ENCODE measurements at places on chromosomes 12 and 14.

GRCh38 chr14:59046746-59047145, 141.7 kb upstream of the DAAM1 start:
- no peak for DNase-seq

GRCh38 chr12:105338966-105339365, 8.5 kb downstream of the C12orf75 start:
- DNase-seq = no peak

- no peak for DNase-seq
These were observed 27.2 kb downstream of the SEL1L start for GRCh38 chr14:81506487-81506886.

DNA sequence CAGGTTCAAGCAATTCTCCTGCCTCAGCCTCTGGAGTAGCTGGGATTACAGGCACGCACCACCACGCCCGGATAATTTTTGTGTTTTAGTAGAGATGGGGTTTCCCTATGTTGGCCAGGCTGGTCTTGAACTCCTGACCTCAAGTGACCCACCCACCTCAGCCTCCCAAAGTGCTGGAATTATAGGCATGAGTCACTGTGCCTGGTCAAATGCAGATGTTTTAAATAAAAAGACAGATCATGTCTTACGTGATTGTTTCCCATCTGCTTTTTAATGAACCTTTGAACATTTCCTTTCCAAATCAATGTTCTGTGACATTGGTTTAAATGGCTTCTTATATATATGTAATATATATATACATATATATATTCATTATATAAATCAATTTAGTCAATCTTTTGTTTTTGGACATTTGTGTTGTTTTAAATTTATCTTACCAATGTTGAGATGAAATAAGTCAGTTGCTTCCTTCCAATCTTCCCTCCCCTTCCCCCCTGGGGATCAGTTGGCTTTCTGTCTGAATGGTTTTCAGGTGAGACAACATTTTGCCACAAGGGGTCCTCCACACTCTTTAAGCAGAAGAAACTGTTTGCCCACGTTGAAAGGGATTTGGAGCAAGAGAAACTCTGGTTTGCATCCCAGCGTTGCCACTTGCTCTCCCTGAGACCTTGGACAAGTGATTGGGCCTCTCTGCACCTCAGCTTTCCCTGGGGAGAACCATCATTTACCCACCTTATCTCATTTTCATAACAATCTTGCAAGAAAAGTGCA, 47.6 kb upstream of the RBM19 start:
- no peak for DNase-seq

GRCh38 chr14:87526731-87527130, 466.3 kb downstream of the GALC start:
- no peak for DNase-seq

DNA sequence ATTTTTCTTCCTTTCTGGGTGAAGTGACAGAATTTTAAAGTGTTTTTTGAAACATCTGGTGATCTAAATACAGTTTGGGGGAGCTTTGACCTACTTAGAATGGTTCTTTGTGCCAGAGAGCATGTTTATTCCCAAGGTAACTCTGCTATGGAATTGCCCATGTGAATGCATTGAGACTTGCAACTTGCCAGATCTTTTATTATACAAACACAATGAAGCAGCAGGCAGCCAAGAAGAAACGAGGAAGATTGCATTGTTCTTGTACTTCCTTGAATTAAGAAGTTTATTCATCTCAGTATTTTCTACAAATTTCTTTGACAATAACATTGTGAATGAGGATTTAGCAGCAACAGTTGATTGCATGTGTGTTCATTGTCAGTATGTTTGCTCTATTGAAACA, 55.5 kb downstream of the FGD4 start:
- DNase-seq = no peak

GRCh38 chr12:107200394-107200793, 107.0 kb upstream of the CRY1 start:
- DNase-seq = no peak

DNA sequence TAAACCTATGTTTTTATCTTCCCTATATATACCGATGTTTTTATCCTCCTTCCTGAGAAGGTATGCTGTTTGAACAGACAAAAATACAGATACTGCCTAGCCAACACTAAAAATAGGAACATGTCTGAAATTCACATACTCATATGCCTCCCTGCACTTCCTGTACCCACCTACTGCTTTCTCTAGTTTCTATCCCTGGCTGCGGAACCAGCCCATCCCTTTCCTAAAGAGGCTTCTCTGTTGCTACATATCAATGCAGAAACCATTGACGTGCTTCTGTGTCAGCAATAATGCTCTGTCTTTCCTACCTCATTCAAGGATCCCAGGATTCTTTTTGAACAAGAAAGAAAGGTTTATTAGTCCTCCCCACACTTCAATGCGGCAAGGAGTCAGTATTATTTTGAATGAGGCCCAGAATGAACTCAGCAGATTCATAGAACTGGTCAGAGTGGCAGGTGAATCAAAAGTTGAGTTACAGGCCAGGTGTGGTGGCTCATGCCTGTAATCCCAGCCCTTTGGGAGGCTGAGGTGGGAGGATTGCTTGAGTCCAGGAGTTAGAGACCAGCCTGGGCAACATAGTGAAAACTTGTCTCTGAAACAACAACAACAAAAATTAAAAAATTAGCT, 67.8 kb upstream of the NAP1L1 start:
- DNase-seq = peak; percentile 5

GRCh38 chr12:42002563-42002962, 142.1 kb downstream of the GXYLT1 start:
- no peak for DNase-seq

- DNase-seq = no peak
These were observed 9.1 kb downstream of the BORCS5 start for GRCh38 chr12:12365931-12366431.

GRCh38 chr12:6199531-6200255, 507 bp upstream of the CD9 start:
- no peak for DNase-seq

GRCh38 chr12:87802721-87803011, 226.5 kb downstream of the C12orf50 start:
- no peak for DNase-seq

- DNase-seq = no peak
These were observed 175.9 kb upstream of the C14orf180 start for GRCh38 chr14:104403421-104404220.

DNA sequence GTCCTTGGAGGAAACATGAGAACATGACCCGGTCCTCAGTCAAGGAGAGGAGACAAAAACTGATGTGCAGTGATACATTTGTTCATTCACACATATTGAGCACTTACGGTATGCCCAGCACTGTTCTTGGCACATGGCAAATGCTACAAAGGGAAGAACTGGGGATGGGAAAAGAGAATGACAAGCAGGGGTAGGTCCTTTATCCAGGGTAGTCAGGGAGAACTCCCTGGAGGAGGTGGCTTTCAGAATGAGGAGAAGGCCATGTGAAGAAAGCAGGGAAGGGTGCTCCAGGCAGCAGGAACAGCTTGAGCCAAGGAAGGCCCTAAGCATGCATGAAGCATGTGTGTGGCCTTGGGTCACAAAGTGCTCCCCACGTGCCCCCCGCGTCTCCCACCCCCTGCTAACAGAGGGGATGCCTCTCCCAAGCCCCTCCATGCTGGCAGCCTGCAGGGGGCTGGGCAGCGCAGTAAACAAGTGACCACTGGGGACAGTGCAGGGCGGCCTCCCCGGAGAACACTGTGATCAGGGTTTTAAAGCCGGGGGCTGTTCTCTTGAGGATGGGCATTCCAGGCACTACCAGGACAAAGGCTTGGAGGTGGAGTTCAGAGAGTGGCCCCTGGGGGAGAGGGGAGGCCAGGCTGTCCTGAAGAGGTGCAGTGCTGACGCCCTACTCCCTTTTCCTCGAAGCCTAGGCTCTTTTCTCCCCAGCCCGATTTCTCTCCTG, 71.0 kb downstream of the PHETA1 start:
- DNase-seq = no peak

GRCh38 chr12:43348221-43348620, 203.8 kb downstream of the ADAMTS20 start:
- no peak for DNase-seq

DNA sequence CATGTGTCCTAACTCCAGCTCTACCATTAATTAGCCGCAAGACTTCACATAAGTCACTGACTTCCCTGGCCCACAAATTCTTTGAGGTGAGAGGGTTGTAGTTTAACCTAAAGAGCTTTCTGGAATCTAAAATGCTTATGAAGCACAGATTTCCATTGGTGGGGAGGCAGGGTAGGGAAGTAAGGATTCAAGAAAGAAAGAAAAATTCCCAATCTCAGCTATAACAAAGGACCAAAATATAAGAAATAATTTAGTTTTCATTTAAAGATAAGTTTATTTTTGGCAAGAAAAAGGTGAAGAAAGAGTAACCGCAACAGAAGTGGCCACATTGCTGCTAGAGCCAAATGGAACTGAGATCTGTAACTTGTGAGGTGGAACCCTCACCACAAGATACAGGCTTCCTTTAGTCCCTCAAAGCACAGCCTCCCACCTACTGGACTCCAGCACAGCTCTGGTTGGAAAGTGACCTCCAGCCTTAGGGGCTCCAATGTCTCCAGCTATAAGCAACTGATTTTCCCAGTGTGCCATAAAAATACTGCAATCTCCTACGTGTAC, 23.6 kb downstream of the DAD1 start:
- no peak for DNase-seq

DNA sequence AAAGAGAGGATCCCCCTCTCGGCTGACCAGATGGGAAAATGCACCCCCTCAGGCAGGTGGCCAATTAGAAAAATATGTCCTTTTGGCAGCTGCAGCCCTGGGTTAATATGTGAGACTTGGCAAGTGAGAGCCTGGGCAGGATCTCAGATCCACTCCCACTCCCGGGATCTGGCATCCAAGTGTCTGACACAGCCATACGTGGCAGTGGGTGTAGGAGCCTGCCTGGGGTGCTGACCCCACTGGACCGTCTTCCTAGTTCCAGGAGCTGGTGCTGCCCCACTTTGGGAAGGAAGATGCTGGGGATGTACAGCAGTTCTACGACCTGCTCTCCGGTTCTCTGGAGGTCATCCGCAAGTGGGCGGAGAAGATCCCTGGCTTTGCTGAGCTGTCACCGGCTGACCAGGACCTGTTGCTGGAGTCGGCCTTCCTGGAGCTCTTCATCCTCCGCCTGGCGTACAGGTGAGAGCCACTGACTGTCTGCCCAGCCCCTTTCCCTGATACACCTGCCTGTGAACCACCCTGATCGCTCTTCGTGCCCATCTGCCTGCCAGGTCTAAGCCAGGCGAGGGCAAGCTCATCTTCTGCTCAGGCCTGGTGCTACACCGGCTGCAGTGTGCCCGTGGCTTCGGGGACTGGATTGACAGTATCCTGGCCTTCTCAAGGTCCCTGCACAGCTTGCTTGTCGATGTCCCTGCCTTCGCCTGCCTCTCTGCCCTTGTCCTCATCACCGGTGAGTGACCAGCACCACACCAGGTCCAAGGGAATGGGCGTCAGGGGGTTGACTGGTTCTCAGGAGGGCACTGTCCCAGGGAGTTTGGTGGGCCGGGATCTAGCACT, 5.8 kb downstream of the NR4A1 start:
- no peak for DNase-seq

- DNase-seq = no peak
These were observed 41.3 kb downstream of the STK38L start for GRCh38 chr12:27285403-27285802.

- no peak for DNase-seq
These were observed 8.4 kb downstream of the GSC start for GRCh38 chr14:94761348-94761996.

GRCh38 chr14:36521598-36522345, 1.7 kb upstream of the NKX2-1 start:
- DNase-seq = no peak

DNA sequence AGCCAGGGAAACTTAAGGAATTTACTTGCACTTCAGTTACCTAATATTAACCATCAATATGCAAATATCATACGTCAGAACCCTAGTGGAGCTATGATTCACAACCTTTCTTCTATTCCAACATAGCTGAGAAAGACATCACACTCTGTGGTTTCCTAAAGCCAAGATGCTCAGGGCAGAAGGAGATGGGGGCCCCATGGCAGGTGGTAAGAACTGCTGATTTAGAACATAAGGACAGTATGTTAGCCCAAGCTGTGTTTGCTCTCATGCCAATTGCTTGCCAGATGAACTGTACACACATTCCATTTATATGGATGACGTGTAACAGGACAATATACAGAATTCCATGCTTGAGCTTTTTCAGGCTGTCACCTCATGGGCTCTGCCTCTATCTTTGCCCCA, 34.6 kb downstream of the HECTD4 start:
- DNase-seq = no peak

DNA sequence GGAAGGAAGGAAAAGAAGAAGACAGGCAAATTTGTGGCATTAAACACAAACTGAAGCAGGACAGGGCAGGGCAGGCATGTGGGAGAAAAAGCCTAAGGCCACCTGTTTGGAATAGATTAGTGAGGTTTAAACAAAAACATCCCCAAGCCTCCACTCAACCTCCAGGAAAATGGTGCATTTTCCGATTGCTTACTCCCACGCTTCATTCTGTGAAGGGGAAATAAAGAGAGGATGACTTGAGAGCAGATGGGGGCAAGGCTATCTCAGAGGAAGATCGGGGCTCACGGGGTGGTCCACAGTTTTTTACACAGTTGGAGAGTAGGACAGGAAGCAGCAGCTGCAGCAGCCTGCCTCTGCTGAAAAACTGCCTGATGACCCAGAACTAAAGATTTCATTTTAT, 250.9 kb downstream of the DUSP6 start:
- DNase-seq = no peak

DNA sequence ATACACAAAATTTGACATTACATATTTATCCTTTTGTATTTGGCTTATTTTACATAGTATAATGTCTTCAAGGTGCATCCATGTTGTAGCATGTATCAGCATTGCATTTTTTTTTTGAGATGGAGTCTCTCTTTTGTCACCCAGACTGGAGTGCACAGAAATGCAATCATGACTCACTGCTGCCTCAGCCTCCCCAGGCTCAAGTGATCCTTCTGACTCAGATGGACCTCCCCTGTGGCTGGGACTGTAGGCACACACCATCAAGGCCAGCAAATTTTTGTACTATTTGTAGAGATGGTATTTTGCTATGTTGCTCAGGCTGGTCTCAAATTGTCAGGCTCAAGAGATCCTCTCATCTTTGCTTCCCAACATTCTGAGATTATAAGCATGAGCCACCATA, 214.4 kb upstream of the ALG10B start:
- DNase-seq = no peak

DNA sequence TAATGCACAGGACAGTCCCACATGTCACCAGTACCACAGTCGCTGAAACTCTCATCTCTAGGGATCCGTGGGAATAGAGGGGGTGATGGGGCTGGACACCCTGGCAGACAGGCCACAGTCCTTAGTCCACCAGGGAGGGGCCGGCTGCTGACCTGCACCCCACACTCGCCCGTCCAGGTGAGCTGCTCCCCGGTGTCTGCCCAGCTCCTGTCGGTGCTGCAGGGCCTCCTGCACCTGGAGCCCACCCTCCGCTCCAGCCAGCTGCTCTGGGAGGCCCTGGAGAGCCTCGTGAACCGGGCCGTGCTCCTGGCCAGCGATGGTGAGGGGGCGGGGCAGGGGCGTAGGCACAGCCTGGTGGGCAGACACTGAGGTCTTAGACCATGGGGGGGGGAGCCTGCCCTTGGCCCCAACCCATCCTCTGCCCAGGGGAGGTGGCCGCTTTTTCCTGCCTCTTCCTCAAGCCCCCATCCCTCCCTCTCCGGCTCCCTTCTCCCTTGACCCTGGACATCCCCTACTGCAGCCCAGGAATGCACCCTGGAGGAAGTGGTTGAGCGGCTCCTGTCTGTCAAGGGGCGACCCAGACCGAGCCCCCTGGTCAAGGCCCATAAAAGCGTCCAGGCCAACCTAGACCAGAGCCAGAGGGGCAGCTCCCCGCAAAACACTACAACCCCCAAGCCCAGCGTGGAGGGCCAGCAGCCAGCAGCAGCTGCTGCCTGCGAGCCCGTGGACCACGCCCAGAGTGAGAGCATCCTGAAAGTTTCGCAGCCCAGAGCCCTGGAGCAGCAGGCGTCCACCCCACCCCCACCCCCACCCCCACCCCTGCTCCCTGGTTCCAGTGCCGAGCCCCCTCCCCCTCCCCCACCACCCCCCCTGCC, 17.1 kb upstream of the ADSS1 start:
- no peak for DNase-seq

All from GF-D8 (cell line).